ENCODE measurements at places on chromosomes 11 and 22. TPM values are rescaled to one million over a fixed set of nuclear protein-coding genes. Genes with fewer than 3 reads are reported as not detected.

SLC22A12 gene
- not detected for polyA plus RNA-seq

TECTA gene
- polyA plus RNA-seq = 2.4 TPM

CDK2AP2 gene
- polyA plus RNA-seq = 28.2 TPM

OR5B17 gene
- not detected for polyA plus RNA-seq

GRCh38 chr11:92257536-92257935, 32.9 kb downstream of the FAT3 start:
- no peak overlapping the region for H3K4me3 ChIP-seq
- no peak for DNase-seq
- no peaks in the 10 kb centered on the region for H3K4me1 ChIP-seq
- no peaks in the 10 kb centered on the region for H3K27me3 ChIP-seq
- no peaks in the 10 kb centered on the region for H3K36me3 ChIP-seq
- H3K27ac ChIP-seq = no peak overlapping the region

DNA sequence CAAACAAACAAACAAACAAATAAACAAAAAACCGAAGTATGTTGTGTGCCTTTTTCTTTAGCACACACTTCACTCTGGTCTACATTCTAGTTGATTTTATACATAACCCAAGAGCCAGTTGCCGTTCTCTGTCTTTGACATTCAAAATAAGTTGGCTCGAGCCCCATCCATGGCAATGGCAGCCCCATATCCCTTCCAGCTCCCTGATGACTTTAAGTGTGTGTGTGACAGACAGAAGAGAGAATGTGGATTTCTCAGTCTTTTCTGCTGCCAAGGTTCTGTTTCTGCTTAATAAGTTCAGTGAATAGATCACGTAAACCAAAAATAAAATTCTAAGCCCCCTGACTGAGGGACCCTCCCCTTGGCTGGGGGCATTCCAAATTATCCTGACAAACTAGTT, 100.6 kb upstream of the TENM4 start:
- no peak overlapping the region for H3K4me3 ChIP-seq
- H3K27ac ChIP-seq = no peak overlapping the region
- DNase-seq = no peak
- no peaks in the 10 kb centered on the region for H3K4me1 ChIP-seq
- H3K36me3 ChIP-seq = no peaks in the 10 kb centered on the region
- no peaks in the 10 kb centered on the region for H3K27me3 ChIP-seq

- no peak overlapping the region for H3K27ac ChIP-seq
- H3K27me3 ChIP-seq = peaks cover 38% of the 10 kb centered on the region
- DNase-seq = no peak
- no peaks in the 10 kb centered on the region for H3K36me3 ChIP-seq
- H3K4me1 ChIP-seq = no peaks in the 10 kb centered on the region
- no peak overlapping the region for H3K4me3 ChIP-seq
Observed at GRCh38 chr11:69882270-69882608, 63.0 kb upstream of the FGF3 start.
